Fibroblast of pulmonary artery (primary cell): ENCODE measurements at places on chromosomes 7 and 10.

DNA sequence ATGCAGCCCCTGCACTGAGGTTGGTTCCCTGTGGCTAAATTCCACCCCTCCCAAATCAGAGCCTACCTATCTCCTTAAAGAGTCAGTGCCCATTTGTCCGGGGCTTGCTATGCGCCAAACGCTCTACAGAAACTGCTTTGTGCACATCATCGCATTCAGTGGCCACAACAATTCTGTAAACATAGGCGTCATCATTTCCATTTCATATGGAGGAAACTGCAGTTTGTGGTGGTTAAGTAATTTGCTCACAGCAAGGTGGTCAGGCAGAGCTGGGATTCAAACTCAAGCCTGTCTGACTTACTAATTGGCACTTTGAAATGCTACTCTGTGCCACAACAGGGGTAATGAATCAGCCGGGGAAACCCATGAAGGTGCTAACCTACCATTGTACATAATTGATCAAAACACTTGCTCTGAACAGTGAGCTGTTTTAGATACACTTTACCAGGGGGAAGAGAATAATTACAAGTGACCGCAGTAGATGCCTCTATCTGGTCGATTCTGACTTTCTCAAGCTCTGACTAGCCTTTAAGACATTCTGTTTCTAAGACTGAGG is 775.5 kb downstream of the LRMDA start:
- no peak for DNase-seq

- DNase-seq: no peak
Measured at GRCh38 chr10:112779025-112779770, 170.8 kb upstream of the TCF7L2 start.

DNA sequence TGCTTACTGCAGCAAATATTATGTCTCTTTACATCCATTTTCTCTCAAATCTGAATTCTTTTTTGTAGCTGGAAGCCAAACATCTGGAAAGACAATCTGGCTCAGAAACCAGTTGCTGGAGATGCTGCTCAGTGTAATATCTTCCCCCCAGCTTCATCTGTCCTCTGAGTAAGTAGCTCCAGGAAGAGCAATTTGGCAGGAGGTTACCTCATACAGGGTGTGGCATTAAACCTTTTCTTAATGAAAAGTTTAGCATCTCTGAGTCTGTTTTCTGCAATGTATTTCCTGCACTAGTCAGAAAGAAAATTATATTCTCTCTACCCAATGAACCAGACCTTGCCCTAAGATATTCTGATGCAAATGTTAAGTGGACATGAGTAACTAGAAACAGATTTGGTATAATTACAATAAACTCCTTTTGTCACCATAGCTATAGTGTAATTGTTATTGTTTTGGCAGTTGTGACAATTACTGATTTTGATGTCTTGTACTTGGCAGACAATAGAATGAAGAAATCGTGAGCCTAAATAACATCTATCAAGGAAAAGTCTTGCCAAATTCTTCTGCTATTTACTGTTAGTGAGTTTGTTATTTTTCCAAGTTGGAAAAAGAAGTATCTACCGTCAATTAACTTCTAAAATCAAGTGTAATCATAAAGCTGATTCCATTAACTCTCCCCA is 123.3 kb downstream of the WDFY4 start:
- no peak for DNase-seq

- no peak for DNase-seq
Measured at GRCh38 chr7:151245360-151246101, 3.0 kb downstream of the SMARCD3 start.

GRCh38 chr7:16421333-16422102 is at the start of gene CRPPA:
CRPPA (minus strand) TSS chr7:16421538; CDS start chr7:16421322, 216 bp downstream.
- DNase-seq: peak; percentile 39

GRCh38 chr7:107860981-107861652 is 29.9 kb upstream of the DLD start:
- peak; percentile 37 for DNase-seq

GRCh38 chr10:44950326-44951225 is 9.0 kb upstream of the RASSF4 start:
- no peak for DNase-seq

- DNase-seq: no peak
Measured at GRCh38 chr7:85583131-85583953, 396.5 kb upstream of the SEMA3D start.

DNA sequence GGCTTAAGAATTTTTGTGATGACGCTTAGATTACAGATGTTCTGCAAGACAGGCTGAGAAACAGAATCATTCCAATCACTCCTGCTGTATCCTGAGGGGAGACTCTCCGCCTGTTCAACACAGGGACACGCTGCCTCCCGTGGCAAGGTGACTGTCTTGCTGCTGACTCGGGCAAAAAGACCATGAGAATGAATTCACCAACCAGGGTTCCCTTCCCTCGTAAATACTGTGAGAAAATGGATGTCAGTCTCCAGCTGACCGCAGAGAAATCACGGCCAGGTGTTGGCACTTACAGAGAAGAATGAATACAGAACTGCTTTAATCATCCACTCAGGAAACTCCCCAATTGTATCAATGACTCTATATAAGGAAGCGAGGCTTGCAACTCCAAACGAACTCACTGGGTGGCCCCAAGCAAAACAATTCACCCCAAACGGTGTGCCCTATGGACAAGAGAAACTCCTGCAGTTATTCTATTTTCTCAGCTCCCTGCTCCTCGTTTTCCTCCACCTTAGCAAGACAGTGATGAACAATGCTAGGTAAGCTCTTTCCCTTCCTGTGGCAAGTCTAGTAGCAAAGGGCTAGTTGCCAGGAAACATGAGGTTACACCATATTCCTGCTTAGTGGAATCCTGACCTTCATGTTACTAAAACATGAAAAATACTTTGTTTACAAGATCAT is 22.8 kb downstream of the GNA12 start:
- peak; percentile 86 for DNase-seq

DNA sequence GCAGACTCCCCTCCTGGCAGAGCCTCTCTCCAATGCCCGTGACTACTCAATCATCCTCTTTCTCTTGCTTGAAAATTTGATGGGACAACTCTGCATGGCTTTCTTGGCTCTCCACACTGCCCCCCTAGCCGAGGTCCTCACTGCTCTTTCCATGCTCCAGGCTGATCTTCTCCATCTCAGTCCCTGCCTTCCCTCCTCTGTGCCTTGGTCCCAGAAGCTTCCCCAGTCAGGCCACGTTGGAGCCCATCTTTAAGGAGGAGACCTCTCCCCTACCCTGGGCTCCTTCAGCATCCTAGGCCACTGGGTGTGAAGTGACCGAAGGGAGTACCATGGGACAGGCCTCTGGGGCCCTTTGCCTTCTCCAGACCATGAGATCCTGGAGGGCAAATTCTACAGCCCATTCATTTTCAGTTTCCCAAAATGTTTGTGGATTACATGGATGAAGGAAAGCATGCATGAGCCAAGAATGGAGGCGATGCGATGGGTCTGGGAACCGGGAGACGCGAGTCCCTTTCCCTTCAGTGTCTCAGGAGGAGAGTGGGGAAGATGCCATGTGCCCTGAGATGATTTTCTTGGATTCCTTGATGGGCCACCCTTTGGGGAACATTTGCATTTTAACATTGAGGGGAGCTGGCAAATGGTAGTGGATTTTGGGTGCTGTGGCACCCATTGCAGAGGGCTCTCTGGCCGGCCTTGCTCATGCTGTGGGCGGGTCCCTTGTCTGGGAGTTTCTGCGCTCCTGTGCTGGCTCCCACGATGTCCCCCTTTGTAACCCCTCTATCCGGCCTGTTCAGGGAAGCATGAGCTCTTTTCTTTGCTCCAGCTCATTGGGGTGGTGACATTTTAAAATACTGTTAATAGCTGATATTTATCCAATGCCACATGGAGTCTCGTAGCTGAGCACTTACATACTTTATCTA is 376.6 kb downstream of the RPS24 start:
- no peak for DNase-seq

DNA sequence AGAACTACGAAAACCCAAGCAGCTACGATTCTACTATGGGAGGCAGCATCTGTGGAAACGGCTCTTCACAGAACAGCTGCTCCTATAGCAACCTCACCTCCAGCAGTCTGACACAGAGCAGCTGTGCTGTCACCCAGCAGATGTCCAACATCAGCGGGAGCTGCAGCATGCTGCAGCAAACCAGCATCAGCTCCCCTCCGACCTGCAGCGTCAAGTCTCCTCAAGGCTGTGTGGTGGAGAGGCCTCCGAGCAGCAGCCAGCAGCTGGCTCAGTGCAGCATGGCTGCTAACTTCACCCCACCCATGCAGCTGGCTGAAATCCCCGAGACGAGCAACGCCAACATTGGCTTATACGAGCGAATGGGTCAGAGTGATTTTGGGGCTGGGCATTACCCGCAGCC is 81.6 kb upstream of the SAMD8 start:
- peak; percentile 64 for DNase-seq

- peak; percentile 15 for DNase-seq
Measured at GRCh38 chr7:137001041-137001440, 132.6 kb downstream of the CHRM2 start.

DNA sequence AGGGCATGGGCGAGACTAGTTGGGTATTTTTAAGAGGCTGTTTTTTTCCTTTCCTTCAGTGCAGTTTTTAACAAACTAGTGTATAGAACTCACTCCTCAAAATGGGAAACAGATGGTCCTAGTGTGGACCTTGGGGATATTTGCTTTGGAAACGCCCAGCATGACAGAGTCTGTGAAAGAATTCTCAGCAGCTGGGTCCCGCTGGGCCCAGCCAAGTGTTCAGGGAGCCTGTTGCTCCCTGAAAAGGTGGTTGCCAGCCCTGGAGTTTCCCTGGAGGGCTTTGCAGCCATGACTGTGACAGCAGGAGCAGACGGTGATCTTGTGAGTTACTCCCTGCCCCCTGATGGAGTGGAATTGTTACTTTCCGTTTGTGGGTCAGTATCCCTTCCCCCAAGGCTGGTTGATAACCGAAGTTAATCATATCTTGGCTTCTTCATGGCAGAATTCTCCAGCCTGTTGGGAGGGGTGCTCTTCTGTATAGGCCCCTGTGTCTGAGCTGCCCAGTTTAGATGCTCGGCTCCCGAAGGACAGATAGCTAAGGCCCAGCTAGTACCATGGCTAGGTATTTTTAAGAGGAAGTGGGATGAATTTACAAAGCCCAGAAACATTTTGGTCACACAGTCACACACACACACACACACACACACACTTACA is 278.6 kb upstream of the HABP2 start:
- DNase-seq: no peak
